ENCODE measurements at places on chromosomes 13 and 19. TPM values are rescaled to one million over a fixed set of nuclear protein-coding genes. Genes with fewer than 3 reads are reported as not detected.

The GAS6 gene
- 207 TPM for total RNA-seq

GRCh38 chr13:102227741-102228140, 174.1 kb downstream of the FGF14 start:
- DNase-seq = no peak

The RUBCNL gene
- 4.0 TPM for total RNA-seq

DNA sequence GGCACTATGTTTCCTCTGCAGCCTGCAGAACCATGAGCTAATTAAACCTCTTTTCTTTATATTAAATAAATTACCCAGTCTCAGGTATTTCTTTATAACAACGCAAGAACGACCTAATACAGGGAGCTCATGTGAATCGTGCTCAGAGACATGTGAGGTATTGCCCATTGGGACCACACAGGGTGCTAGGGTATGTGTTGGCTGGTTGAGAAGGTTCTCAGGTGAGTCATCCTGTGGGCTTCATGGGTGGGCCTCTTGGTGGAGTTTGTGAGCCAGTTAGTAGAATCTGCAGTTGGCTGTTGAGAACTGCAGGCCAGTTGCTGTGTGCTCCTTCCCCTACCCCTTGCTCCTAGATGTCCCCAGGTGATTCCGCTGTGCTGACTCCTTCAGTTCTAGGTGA, 163.0 kb downstream of the HS6ST3 start:
- DNase-seq = no peak

- no peak for DNase-seq
These were observed 16.2 kb downstream of the CAPN12 start for GRCh38 chr19:38727868-38728660.

Measured in omental fat pad (tissue), 4 donors.